NCI-H82 (cell line): ENCODE measurements at places on chromosomes 16 and 17.

DNA sequence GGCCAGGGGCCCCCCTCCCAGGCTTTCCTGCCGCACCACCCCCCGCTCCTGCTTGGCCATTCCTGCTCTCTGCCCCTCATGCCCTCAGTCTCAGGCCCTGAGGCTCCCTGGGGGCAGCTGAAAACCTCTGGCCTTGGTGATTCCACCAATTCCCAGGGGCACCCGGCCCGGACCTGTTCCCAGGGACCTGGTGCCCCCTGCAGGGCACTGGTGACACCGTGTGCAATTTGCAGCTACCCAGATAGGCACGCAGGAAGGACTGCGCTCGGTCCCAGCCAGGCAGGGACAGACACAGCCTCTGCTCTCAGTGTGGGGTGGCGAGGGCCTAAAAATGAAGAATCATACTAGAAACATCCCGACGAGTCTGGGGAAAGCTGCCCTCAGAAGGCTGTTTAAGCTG, 13.4 kb downstream of the WFDC1 start:
- peak; percentile 92 for DNase-seq

DNA sequence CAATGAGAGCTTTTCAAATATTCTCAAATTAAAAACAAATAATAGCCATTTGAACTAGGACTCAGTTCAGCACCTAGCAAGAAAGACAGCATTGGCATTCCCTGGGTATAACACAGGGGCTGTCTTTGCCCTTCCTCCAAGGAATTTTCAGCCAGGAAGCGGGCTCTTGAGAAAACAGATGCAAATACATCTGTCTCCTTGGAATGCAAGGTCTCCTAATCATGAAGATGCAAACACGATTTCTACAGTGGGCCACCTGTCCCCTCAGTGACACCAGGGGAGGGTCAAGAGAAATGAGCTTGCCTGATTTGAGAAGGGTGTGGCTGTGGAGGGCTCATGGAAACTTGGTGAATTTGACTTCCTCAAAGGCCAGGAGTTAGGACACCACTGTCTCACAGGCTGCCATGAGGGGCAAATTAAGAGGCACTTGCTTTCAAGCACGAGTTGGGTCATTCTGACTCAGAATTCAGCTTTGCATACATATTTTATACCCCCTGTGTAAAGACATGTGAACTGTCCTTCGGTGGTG, 24.5 kb upstream of the SUPT4H1 start:
- no peak for DNase-seq

DNA sequence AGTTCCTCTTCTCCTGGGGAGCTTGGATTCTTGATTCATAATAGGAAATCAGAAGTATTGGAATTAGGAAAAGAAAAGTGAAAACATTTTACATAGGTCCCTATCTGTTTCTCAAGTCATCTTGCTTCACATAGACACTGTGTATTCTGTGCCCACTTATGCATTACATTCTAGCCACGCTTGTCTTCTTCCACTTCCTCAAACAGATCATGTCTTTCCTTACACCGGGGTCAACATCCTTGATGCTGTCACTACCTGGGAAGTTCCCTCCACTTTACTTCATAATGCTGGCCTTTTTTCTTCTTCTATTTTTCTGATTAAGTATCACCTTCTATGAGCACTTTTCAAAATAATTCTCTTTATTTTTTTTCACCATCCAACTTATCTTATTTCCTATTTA, 606.4 kb upstream of the CDH8 start:
- no peak for DNase-seq

GRCh38 chr17:67557921-67558320, 159.8 kb upstream of the NOL11 start:
- DNase-seq, result no peak

DNA sequence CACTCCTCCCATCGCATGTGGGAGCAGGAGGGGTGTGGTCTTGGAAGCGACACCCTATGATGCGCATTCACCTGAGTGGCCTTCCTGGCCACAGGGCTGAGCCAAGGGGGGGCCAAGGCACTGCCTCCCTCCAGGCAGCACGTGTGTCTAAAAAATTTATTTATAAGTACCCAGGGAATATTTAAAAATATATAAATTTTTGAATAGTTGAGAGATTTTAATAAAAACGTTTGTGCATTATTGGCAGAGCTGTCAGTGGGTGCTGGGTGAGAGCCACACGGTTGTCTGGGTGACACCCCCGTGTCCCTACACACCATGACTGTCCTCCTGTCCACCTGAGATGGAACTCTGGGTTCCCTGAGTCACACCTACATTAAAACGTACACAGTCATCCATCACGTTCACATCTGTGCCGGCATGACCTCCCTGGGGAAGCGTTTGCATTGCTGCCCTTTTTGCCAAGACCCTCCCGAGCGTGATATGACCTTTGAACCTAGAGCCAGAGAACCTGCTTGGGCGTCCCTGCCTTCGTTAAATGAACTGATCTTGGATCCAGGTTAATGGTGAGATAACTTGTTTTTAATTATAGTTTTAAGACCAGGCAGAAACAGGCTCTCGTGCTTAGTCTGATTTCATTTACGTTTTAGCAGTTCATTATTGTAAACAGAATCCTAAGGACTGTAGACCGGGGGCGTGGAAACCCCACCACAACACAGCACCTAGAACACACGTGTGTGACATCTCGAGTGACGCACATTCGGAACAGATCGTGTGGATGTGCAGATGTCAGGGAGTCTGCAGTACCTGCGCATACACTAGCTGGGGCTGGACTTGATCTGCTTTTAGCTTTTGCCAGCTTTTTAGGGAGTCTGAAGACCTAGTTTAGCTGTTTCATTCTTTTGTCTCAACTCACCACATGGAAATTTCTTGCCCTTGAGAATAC, 192.8 kb upstream of the CHMP6 start:
- no peak for DNase-seq

- no peak for DNase-seq
These were observed 6.0 kb downstream of the MXRA7 start for GRCh38 chr17:76704805-76705204.

GRCh38 chr17:60137731-60138130, 12.0 kb upstream of the CA4 start:
- no peak for DNase-seq

- peak; percentile 92 for DNase-seq
These were observed at the start of gene CEP112 for GRCh38 chr17:66191593-66192377. TSS of gene CEP112 (minus strand) at chr17:66192133.

GRCh38 chr16:29023279-29024277, 38.7 kb downstream of the LAT start:
- no peak for DNase-seq

GRCh38 chr16:57270221-57271062, 14.0 kb downstream of the PLLP start:
- DNase-seq, result no peak

DNA sequence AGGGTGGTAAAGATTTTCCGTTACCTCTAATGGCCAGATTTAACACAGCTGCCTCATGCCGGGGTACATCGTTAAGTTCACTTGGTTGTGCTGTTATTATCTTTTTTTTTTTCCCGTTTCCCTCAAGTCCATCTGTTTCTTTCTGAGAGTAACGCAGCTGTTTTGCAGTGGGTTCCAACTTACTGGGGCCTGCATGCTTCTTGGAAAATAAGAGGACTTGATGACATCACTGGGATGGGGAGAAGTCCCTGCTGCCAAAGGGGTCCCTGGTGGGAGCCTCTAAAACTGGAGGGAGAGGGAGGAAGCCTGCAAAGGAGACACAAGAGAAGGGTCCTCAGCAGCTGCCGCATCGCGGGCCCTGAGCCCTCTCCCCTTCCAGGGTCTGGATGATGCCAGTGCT, 77.8 kb upstream of the NOL11 start:
- no peak for DNase-seq

DNA sequence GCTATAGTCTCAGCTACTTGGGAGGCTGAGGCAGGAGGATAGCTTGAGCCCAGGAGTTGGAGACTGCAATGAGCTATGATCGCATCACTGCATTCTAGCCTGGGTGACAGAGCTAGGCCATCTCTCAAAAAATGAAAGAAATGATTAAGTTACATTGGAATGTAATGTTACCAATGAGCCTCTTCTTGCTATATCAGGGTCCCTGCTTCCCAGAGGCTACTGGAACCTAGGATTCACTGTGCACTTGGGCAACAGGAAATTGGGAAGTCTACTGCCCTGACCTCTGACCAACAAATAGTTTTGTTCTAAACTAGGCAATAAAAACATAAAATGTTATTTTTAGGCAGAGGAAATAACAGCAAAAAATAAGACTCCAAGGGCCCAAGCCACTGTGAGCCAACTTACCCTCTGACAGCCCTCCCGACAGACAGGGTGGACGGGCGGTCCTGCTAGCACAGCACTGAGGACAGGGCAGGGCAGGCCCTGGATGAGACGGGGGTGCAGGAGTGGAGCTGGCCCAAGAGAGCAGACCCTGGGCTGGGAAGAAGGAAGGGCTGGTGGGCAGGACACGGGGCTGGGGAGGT, 27.5 kb downstream of the NSMCE1 start:
- no peak for DNase-seq
